ENCODE measurements at places on chromosomes 2 and 18. TPM values are rescaled to one million over a fixed set of nuclear protein-coding genes. Genes with fewer than 3 reads are reported as not detected.

GALNT13 gene
- 4.9 TPM for total RNA-seq

NEU2 gene
- not detected for total RNA-seq

SERPINB11 gene
- total RNA-seq = not detected

PLEK gene
- 14.6 TPM for total RNA-seq

POTEJ gene
- not detected for total RNA-seq
